Fibroblast of skin of right quadriceps (primary cell): ENCODE measurements at places on chromosomes 2 and 18.

GRCh38 chr18:13804305-13804704 lies 19.6 kb upstream of the MC5R start:
- DNase-seq: no peak

- no peak for DNase-seq
Observed at GRCh38 chr2:20465716-20466394, 19.0 kb downstream of the RHOB start.

- peak; percentile 75 for DNase-seq
Observed at GRCh38 chr2:207432453-207432852, 97.3 kb upstream of the CREB1 start.

GRCh38 chr2:224650815-224651439 lies 65.2 kb downstream of the CCDC195 start:
- peak; percentile 46 for DNase-seq

DNA sequence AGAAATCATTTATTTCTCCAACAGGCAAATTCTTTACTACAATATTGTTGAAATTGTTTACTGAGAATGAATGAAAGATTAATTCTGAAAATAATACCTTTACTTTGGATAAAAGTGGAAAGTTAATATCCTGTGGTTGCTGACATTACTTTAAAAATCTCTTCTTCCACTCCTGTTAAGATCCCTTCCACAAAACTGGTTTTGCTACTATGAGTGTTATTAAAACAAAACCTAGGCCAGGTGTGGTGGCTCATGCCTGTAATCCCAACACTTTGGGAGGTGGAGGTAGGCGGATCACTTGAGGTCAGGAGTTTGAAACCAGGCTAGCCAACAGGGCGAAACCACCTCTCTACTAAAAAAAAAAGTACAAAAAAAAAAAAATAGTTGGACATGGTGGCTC lies 123.9 kb upstream of the CCDC150 start:
- no peak for DNase-seq

DNA sequence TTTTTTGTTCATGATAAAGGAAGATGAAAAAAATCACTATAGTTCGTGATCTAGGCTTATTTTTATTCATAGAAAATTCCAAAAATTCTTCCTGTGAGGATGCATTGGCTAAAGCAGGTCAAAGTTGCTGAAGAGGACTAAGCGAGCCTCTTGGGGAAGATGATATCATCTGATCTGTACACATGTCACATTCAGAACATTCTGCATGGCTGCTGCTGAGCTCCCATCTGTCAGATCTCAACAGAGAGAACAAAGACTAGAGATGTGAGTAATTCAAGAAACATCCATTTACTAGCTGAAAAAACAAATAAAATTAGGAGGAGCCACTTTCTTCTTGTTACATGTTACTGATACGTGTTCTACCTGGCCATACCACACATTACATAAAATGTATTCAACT lies 518.6 kb upstream of the FSIP2 start:
- no peak for DNase-seq

GRCh38 chr2:16248571-16249105 lies 308.3 kb downstream of the MYCN start:
- DNase-seq: no peak

GRCh38 chr2:7368211-7368610 lies 451.0 kb downstream of the RNF144A start:
- no peak for DNase-seq

DNA sequence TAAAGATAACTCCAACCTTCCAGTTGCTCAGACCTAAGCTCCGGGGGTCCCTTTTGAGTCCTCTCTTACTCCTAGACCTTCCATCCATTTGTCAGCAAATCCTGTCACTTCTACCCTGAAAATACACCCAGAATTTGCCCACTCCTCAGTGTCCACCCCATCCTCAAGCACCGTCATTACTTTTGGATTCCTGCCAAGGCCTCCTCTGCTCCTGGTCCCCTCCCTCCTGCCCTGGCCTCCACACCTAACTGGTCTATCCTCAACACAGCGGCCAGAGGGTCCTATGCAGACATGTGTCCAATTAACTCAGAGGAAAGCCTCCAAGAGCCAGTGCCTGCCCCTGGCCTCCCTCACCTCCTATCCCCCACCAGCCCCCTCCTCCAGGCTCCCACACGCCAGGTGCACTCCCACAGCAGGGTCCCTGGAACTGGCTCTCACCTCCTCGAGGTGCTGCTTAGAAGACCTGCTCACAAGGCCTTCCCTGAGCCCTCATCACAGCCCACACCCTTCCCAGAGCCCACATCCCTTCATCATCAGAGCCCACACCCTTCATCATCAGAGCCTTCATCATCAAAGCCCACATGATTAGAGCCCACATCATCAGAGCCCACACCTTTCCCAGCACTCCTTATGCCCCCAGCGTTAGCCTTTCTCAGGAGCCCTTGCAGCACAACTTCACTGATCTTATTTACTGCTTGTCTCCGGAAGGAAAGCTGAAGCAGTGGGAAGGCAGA lies 20.4 kb downstream of the FAM178B start:
- DNase-seq: no peak

GRCh38 chr2:218005028-218005427 lies 2.2 kb upstream of the TNS1 start:
- no peak for DNase-seq
